ENCODE measurements at places on chromosomes 6 and 20. TPM values are rescaled to one million over a fixed set of nuclear protein-coding genes. Genes with fewer than 3 reads are reported as not detected.

DNA sequence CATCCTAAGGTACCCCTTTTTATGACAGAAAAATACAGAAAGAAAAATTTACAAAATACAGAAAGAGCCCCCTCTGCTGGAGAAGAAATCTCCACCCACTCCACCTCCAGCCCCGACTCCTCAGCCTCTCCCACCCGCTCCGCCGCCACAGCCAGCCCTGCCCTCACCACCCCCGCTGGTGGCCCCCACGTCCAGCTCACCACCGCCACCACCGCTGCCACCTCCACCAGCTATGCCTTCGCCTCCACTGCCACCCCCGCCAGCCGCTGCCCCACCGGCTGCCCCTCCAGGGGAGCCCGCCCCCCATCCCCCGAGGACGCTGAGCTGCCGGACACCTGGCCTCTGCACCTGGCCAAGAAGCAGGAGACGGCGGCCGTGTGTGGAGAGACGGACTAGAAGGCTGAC is 17.7 kb downstream of the WFDC2 start:
- no peaks in the 10 kb centered on the region for H3K4me1 ChIP-seq
- DNase-seq: peak; percentile 22
- no peak overlapping the region for H3K27ac ChIP-seq
- H3K36me3 ChIP-seq: no peaks in the 10 kb centered on the region
- H3K4me3 ChIP-seq: no peak overlapping the region
- peaks cover 24% of the 10 kb centered on the region for H3K27me3 ChIP-seq

GRCh38 chr20:12318043-12318442 is 400.4 kb downstream of the BTBD3 start:
- no peak overlapping the region for H3K27ac ChIP-seq
- no peaks in the 10 kb centered on the region for H3K27me3 ChIP-seq
- no peaks in the 10 kb centered on the region for H3K4me1 ChIP-seq
- no peak for DNase-seq
- no peaks in the 10 kb centered on the region for H3K36me3 ChIP-seq
- no peak overlapping the region for H3K4me3 ChIP-seq

- H3K4me1 ChIP-seq: peaks cover 41% of the 10 kb centered on the region
- no peaks in the 10 kb centered on the region for H3K36me3 ChIP-seq
- peaks cover 52% of the 10 kb centered on the region for H3K27me3 ChIP-seq
- DNase-seq: peak; percentile 47
- H3K4me3 ChIP-seq: peak overlapping the region; percentile 51
These were observed 731 bp downstream of the TUBB2B start for GRCh38 chr6:3226481-3227362.

Gene POPDC3
- not detected for total RNA-seq

Gene GNMT
- 0.50 TPM for total RNA-seq

Data from activated CD4-positive, alpha-beta T cell treated with anti-CD3 and anti-CD28 coated beads for 36 hours (primary cell).